Ureter (tissue), 1 donor: ENCODE measurements at places on chromosomes 5 and 9. TPM values are rescaled to one million over a fixed set of nuclear protein-coding genes. Genes with fewer than 3 reads are reported as not detected.
A peak's percentile ranks its signal among the peaks of the same experiment; 100 is the strongest.

DNA sequence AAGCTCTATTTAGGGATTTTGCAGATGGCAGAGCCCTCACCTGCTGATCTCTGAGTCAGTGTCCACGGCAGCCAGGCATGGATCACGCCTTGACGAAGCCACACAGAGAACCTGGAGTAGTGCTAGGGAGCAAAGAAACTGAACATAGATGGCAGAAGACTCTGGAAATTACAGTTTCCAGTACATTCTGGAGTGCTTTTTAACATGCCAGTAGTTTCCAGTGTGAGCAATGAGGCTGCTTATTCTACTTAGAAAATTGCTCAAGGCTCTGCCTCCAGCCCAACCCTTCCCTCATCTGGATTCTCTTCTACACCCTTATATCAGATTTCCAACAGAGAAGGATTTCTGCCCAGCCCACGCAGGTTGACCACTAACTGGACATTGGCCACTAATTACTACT, 203.3 kb downstream of the ADAMTS12 start:
- DNase-seq, result no peak

DNA sequence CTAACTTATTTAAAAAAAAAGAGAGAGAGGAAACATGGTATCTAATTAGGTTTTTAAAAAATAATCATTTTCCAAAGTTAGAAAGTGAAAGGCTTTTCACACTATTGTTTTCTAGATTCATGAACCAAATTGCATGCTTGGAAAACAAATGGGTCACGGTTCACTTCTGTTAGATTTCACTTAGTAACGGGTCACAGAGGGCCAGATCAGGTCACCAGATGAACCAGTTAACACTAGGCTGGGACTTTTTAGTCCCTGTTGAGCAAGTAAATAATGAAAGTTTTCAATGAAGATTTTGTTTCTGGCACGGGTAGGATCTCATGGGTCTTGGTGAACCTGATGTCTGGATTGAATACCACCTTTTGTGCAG, 207.2 kb upstream of the RFX3 start:
- DNase-seq, result no peak

GRCh38 chr9:224026-224425, 9.4 kb downstream of the DOCK8 start:
- DNase-seq, result no peak

- peak; percentile 79 for DNase-seq
Measured at GRCh38 chr5:10485142-10485795, 43.6 kb downstream of the ROPN1L start.

- no peak for DNase-seq
Measured at GRCh38 chr5:161009194-161009593, 157.2 kb upstream of the ATP10B start.

GRCh38 chr5:129141078-129141477, 46.5 kb downstream of the ISOC1 start:
- DNase-seq, result no peak

Gene ADRB2
- 5.7 TPM for total RNA-seq

Gene FAM81B
- 0.57 TPM for total RNA-seq

Gene BNC2
- total RNA-seq, result 21.5 TPM
